ENCODE measurements at places on chromosomes 11 and 22. TPM values are rescaled to one million over a fixed set of nuclear protein-coding genes. Genes with fewer than 3 reads are reported as not detected.

DNA sequence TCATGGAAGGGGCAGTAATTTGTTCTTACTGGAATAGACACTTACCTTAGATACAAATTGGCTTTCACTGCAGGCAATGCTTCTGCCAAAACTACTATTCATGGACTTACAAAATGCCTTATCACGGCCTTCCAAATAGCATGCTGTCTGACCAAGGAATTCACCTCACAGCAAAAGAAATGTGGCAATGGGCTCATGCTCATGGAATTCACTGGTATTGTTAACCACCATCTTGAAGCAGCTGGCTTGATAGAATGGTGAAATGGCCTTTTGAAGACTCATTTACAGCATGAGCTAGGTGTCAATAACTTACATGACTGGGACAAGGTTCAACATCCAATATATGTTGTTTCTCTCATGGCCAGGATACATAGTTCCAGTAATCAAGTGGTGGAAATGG lies 21.9 kb downstream of the OR5B21 start:
- no peak for DNase-seq

The SLC22A12 gene
- total RNA-seq = 2.4 TPM

- DNase-seq = peak; percentile 26
These were observed 564.4 kb upstream of the LUZP2 start for GRCh38 chr11:23932485-23932898.

- DNase-seq = no peak
These were observed 1.7 kb upstream of the CHCHD10 start for GRCh38 chr22:23769321-23769965.

DNA sequence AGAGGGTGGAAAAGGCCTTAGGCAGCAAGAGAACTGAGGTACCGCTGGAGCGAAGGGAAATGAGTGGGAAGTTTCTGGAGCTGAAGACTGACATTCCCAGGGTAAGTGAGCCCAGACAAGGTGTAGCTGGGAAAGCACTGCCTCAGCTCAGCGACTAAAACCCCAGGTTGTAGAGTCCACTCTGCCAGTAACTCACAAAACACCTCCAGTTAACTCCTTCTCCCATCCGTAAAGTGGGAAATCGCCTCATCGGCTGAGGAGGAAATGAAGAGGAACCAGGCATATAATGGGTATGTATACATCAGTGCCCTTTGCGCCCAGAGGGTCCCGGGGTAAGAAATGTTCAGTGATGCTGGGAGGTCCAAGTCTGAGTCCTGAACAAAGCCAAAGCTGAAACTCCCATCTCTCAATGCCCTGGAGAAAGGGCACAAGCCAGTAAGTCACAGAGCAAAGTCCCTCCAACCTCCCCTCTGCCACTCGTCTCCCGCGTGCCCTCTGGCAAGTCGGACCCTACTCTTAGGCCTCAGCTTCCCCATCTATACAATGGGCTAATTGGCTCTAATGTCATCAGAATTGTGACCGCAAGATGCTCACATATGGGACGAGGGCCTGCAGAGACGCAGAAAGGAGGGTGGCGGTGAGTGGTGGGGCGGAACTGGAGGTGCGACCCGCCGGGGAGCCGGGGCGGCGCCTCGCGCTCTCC lies 588 bp downstream of the VPS37C start:
- no peak for DNase-seq

DNA sequence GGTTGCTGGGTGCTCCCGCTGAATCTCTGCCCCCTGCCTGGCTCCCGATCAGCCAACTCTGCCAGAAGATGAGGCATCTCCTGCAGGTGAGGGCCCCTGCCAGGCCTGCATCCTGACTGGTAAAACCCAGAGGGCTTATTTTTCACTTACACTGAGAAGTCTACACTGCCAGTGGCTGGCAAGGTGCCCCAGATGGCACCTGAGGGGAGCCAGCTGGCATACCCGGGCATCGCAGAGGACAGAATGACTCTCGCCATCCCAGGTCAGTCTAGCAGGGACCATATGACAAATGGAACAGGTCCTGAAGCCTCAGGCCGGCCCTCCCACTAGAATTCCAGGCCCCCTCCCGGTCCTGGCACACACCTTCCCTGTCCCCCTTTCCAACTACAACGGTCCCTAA lies 30.9 kb downstream of the MACROD1 start:
- DNase-seq = no peak
